ENCODE measurements at places on chromosomes 7 and 10.
A peak's percentile ranks its signal among the peaks of the same experiment; 100 is the strongest.

GRCh38 chr7:102410123-102410522, 14.0 kb downstream of the PRKRIP1 start:
- no peak for DNase-seq

DNA sequence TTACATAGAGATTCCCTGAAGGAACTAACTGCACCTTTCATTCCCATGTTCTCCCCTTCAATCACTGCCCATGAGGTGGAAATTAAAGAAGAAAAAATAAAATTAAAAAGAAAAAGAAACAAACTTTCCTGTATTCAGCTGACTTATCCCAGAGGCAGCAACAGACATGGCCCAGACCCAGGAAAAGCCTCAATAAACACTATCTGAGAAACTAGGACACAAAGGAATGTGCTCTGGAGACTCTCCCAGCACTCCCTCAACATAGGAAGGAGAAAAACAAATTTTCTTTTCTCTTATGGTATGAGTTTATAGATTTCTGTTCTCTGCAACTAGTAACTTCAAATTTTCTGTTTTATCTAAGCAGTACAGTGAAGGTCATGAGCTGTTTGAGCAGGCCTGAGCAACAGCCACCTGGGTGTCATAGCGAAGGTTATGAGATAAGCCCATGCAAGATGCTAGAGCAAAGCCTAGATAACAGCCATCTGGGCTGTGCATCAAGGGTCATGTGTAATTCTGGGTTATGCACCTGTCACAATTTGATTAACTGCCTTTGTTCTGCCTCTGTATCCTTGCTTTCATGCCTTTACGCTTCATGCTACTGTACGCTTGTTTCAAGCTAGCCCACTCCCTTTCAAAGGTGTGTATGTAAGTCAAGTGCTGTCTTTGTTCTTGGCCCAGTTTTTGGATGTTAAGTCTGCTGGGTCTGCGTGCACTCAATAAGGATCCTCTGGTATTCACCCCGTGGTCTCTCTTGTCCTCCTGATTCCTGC, 11.0 kb upstream of the OR6B1 start:
- no peak for DNase-seq

GRCh38 chr7:72753781-72754180, 74.2 kb downstream of the TYW1B start:
- no peak for DNase-seq

DNA sequence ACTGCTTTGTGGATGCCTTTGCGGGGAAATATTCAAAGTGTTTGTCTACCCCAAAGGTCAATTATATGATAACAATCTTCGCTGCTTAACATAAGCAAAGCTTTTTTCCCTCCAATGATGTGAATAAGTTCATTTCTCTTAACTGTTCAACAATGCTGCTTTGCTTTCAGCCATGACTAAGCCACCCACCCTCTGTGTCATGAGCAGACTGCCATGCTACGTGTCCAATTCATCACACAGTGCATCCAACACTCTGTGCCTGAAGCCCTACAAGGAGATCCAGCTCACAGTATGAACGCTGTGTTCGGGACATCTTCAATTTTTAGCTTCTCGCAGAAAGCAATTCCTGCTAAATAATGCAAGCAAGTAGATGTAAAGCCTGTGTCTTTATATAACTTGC, 5.7 kb upstream of the TAS2R40 start:
- no peak for DNase-seq

- no peak for DNase-seq
Measured at GRCh38 chr7:43092819-43093218, 19.6 kb upstream of the HECW1 start.

- no peak for DNase-seq
Measured at GRCh38 chr7:127689194-127689772, 37.3 kb downstream of the SND1 start.

- no peak for DNase-seq
Measured at GRCh38 chr7:81165070-81165469, 246.2 kb upstream of the SEMA3C start.

GRCh38 chr10:86899670-86900276, 57.6 kb downstream of the MMRN2 start:
- DNase-seq, result peak; percentile 85

DNA sequence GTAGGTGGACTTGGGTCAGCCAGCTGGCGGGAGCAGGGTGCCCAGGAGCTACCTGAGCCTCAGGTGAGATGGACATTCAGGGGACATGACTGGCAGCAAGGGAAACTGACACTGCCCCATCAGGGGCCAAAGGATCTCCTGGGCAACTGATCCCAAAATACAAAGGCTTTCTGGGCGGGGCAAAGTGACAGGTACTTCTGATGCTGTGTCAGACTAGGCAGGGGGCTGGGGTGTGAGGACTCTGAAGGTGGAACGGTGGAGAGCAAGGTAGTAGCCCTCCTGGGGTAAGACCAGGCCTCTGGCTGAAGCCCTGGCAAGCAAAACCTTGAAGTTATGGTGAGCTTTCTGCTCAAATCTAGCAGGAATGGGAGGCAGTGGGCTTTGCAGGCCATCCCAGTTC, 4.4 kb downstream of the OPN4 start:
- no peak for DNase-seq

- no peak for DNase-seq
Measured at GRCh38 chr7:64099656-64100531, 54.7 kb downstream of the ZNF727 start.

DNA sequence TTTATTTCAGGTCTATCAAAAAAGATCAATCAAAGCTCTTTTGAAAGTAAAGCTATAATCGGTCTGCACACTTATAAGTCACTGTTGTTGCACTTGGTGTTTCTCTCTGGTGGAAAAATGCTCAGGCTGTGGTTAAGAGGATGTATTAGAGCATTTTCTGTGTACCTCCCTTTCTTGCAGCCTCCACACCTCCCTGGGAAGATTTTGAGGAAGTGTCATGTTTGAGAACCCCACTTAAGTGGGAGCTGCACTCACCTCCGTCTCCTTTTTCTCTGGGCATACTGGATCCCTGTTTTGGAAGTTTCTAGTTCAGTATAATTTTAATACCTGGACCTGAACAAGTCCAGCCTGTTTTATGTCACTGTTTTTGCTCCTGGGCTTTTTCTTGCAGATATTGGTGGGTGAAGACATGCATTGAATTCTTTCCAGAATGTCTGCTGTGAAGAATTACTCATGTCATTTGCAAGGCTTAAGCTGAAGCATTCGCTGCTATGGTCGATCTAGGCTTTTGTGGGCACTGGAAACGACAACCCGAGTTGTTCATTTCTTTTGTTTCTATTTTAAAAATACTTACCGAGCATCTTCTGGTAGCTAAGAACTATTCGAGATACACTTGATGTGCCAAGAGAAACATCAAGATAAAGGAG, 36.6 kb downstream of the TCF7L2 start:
- DNase-seq, result no peak

DNA sequence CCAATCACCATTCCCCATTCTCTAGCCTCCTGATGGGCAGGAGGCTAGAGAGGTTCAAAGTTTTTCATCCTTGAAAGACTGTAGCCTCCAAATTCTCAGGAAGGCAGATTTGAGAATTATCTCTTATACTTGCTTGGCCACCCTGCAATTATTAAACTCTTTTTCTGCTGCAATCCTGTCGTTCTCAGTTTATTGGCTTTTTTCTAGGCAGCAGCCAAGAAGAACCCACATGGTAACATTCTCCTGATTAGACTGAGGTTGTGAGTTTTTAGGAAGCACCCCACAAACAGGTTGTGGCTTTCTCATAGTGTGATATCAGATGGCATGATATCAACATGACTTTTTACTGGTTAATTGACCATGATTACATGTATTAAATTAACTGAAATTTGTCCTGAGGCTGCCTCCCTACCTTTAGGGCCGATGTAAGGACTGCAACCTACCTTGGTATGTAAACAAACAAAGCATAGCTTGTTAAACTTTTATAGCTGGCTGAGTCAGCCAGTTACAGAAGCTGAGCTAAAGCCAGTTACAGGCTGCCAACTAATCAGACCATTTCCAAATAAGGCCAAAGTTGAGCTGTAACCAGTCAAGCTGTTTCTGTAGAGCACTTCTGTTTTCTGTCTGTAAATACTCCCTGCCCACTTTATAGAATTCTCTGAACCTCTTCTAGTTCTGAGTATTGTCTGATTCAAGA, 3.2 kb upstream of the ZNF248 start:
- DNase-seq, result no peak

DNA sequence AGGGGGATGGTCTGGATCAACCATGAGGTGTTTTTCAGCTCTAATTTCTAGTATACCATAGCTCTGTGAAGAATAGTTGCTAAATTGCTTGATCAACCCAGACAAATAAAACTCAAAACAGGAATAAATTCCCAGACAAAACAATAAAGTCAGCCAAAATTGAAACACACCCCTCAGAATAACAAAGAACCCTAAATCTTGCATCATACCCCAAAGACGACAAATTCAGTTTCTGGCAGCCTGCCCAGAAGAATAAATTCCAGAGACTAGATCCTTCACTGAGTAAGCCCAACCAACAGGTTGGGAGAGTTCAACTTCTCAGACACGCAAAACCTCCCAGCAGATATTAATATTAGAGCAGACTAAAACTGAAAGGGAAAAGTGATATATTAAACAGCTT, 11.2 kb upstream of the SEM1 start:
- DNase-seq, result no peak

DNA sequence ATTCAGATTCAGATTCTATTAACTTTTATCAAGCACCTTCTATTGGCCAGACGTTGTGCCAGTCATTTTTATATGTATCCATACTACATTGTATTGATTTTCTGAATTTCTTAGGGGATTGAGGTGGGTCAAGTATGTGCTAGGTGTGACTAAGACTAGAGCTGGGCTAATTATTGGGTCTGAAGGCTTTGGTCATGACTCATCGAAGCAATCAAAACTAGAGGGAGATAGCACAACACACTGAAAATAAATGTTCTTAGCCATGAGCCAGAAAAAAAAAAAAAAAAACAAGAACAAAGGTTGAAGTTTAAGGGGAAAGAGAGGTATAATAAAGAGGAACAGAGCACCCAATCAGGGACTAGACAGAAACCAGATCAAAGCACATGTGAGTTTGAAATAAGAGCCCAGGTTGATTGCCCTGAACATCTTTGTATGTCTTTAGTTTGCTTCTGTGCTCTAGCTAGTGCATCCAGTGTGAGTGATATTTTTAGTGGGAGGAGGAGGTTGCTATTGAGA, 171.6 kb upstream of the FOXP2 start:
- no peak for DNase-seq

- DNase-seq, result no peak
Measured at GRCh38 chr7:30604901-30605300, 10.2 kb downstream of the GARS1 start.

DNA sequence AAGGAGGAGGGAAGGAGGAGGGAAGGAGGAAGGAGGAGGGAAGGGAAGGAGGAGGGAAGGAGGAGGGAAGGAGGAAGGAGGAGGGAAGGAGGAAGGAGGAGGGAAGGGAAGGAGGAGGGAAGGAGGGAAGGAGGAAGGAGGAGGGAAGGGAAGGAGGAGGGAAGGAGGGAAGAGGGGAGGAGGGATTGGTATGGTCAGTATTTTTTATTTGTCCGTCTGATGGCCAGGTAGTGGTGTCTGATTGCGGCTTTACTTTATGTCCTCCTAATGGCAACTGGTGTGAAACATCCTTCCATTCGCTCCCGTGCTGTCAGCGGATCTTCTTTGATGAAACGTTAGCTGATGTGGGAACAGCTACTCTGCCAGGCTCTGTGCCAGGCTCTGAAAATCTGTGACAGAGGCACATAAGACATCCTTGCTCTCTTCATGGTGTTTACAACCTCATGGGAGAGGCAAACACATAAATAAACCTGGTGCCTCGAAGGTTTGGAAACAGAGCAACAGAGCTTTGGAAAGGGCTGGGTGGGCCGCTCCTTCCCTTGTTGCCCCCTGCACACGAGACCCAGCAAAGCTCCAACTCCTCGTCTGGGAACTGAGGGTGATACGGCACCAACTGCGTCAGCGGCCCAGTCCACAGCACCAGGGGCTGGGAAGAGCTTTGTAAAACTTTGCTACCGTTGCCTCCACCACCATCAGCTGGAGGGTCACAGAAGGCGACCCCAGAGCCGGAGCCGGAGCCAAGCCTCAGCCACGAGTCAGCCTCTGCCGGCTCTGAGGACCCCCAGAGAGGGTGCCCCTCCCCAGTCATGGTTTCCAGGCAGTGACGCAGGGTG, 40.3 kb downstream of the PDGFA start:
- no peak for DNase-seq

GRCh38 chr7:105210721-105211205, 178.0 kb downstream of the SRPK2 start:
- peak; percentile 59 for DNase-seq

- DNase-seq, result no peak
Measured at GRCh38 chr10:61130366-61130765, 186.4 kb upstream of the RHOBTB1 start.

GRCh38 chr7:94333810-94334209, 60.9 kb upstream of the COL1A2 start:
- DNase-seq, result no peak

DNA sequence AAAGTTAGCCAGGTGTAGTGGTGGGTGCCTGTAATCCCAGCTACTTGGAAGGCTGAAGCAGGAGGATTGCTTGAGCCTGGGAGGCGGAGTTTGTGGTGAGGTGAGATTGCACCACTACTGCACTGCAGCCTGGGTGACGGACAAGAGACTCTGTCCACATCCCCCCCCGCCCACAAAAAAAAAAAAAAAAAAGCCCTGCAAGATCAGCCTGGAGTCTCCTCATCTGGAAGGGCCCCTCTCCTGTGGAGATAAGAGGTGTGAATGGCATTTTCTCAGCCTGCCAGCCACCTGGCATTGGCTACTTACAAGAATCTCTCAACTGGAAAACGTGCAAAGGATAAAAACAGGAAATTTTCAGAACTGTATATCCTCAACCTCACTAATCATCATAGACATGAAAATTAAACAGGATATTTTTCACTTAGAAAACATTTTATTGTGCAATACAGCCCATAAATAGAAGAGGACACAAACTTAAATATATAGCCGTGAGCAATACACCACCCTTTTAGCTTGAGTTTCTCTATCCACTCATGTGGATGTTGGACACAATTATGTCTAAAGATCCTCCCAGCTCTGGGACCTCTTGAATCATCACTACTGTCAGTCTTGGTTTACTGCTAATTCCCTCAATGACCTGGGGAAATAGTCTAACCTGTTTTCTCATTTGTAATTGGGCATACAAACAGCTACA, 11.3 kb upstream of the TSPAN15 start:
- DNase-seq, result no peak

GRCh38 chr7:151306860-151307259, 34.8 kb upstream of the NUB1 start:
- DNase-seq, result no peak

GRCh38 chr7:29350351-29350750, 155.8 kb downstream of the CHN2 start:
- DNase-seq, result no peak

DNA sequence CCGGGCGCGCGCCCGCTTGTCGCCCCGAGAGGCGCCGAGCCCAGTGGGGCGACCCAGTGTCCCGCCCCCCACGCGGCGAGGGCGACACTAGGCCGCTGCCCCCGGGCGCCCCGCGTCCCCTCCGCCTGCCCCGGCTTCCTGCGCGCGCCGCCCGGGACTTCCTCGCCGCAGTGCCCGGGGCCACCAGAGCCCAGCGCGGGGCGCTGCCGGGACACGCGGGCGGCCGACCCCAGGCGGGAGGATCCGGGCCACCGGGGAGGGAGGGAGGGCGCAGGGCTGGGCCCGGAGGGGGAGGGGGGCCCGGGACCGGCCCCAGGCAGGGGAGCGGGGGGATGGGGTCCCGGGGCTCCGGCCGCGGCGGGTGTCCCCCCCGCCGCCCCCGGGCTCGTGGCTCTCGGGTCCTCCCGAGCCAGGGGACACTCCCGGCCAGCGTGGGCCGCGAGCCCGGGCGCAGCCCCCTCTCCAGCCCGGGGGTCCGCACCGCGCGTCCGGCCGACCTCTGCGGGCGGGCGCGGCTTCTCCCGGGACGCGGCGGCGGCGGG, 435 bp upstream of the PWWP2B start:
- DNase-seq, result no peak

GRCh38 chr10:48361176-48361575, 54.7 kb downstream of the MAPK8 start:
- DNase-seq, result no peak

Data from pons (tissue), 1 donor.